Activated CD4-positive, CD25-positive, alpha-beta regulatory T cell treated with anti-CD3 and anti-CD28 coated beads, Interleukin-2, amount 50 U/mL, for 24 hours (primary cell): ENCODE measurements at places on chromosomes 6 and 20.

GRCh38 chr6:140178520-140178919 lies 804.1 kb upstream of the CITED2 start:
- no peak for ATAC-seq

GRCh38 chr6:46651006-46651405 lies 1.6 kb downstream of the CYP39A1 start:
- ATAC-seq, result no peak

- ATAC-seq, result no peak
These were observed 1.7 kb upstream of the SIGLEC1 start for GRCh38 chr20:3714092-3714491.

GRCh38 chr20:15081261-15081660 lies 743.8 kb upstream of the FLRT3 start:
- no peak for ATAC-seq

GRCh38 chr6:148878683-148879082 lies 131.9 kb downstream of the UST start:
- ATAC-seq, result peak; percentile 32

- ATAC-seq, result no peak
These were observed 238.2 kb upstream of the NOX3 start for GRCh38 chr6:155693573-155694418.

DNA sequence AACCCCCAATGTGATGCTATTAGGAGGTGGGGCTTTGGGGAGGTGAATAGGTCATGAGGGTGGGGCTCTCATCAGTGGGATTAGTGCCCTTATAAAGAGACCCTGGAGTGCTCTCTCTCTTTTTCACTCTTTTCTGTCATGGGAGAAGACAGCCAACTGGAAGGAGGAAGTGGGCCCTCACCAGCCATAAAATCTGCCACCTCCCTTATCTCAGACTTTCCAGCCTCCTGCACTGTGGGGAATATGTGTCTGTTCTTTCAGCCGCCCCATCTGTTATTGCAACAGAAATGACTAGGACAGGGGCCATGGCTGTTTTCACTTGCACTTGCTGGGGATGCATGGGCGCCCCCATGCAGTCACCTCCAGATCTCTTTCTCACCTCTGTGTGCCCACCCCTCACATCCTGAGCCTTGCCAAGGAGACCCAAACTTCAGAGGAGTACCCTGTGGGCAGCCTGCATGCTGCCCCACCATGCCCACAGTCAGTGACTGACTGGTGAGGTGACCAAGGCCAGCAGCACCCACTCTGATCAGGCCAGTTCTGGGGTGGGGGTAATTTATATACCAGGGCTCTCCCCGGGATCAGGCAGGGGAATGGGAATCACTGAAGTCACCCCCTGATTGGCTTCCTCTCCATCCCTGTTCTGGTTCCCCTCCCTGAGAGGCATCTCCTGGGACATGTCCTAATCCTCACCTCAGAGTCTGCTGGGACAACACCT lies 118.4 kb downstream of the ANKRD60 start:
- ATAC-seq, result no peak

DNA sequence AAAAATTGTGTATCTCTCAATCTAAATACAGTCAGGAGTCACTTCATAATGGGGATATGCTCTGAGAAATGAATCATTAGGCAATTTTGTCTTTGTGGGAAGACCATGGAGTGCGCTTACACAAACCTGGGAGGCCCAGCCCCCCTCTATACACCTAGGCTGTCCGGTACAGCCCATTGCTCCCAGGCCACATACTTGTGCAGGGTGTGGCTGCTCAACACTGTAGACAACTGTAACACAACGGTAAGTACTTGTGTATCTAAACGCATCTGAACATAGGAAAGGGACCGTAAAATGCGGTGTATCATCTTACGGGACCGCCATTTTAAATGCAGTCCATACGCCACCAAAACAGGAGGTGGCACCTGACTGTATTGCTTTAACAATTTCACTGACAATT lies 58.0 kb upstream of the FRMD1 start:
- no peak for ATAC-seq

GRCh38 chr20:20342066-20342465 lies 25.8 kb upstream of the INSM1 start:
- no peak for ATAC-seq

GRCh38 chr20:24718277-24718676 lies 230.8 kb upstream of the CST7 start:
- ATAC-seq, result no peak

DNA sequence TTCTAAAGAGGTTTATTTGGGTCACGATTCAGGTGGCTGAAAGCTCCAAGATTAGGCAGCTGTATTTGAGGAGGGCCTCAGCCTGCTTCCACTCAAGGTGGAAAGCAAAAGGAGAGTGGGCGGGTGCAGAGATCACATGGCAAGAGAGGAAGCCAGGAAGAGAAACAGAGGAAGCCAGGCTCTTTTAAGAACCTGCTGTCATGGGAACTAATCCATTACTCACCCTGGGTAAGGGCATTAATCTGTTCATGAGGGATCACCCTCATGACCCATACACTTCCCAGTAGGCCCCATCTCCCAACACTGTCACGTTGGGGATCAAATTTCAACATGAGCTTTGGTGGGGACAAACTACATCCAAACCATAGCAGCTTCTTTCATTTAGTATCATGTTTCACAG lies 53.9 kb downstream of the DHX35 start:
- ATAC-seq, result no peak

DNA sequence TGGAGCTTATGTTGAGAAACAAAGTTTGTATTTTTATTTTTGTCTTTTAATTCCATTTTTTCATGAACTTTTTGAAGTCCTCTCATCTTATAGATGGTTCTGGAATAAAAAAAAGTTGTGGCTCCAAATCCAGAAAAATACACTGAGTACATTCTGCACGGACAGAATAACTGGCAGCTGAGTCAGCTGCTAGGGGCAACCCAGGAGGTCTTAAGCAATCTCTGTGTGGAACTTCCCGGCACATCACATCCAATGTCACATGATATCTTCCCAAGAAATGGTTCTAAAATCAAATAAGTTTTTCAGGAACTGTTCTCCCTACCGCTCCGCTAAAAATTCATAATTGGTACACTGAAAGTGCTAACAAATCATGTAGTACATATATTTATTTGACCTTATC lies 29.8 kb downstream of the SLC13A3 start:
- no peak for ATAC-seq

DNA sequence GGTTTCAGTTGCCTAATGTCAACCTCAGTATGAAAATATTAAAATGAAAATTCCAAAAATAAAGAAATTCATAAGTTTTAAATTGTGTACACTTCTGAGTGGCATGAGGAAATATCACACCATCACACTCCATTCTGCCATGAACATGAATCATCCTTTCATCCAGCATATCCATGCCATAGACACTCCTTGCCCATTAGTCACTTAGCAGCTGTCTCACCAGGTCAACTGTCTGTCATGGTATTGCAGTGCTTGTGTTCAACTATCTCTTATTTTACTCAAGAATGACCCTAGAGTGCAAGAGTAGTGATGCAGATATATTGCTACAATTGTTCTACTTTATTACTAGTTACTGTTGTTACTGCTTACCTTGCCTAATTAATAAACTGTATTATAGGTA lies 712.4 kb downstream of the EPHA7 start:
- no peak for ATAC-seq

DNA sequence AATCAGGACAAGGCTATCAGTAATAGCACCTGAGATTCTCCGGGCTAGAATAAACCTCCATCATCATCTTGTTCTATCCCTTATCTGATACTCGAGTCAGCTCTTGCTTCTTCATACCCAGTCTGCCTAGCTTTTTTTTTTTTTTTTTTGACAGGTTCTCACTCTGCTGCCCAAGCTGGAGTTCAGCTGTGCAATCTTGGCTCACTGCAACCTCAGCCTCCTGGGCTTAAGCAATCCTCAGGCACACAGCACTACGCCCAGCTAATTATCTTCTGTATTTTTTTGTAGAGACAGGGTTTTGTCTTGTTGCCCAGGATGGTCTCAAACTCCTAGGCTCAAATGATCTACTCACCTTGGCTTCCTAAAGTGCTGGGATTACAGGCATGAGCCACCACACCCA lies 19.5 kb downstream of the SRSF6 start:
- no peak for ATAC-seq

GRCh38 chr20:59164686-59165391 lies 1.2 kb downstream of the ZNF831 start:
- no peak for ATAC-seq

DNA sequence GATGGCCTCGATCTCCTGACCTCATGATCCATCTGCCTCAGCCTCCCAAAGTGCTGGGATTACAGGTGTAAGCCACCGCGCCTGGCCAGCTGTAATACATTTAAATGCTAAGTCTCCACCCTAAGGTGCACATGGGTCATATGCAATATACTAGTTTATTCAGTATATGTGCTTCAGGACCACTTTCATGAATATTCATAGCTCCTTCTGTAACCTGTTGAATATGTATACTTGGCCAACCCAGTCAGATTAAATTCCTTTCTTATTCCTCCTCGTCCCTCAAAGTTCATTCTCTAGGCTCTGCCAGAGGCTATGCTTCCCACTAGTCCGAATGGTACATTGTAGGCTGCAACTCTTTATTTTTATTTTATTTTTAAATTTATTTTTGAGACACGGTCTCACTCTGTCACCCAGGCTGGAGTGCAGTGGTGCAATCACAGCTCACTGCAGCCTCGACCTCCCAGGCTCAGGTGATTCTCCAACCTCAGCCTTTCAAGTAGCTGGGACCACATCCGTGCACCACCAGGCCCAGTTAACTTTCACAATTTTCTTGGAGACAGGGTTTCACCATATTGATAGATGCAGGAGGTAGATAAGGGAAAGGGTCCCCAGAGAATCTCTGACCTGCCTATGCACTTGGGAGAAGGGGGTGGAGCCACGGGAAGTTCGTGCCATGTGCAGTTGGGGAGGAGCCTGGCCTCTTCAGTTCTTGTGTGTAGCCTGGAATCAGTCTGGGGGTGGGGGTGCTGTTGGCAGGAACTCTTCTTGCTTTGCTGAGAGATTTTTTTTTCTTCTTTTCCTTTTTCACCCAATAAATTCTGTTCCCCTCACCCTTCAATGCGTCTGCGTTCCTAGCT lies 41.3 kb upstream of the DDR1 start:
- ATAC-seq, result no peak

DNA sequence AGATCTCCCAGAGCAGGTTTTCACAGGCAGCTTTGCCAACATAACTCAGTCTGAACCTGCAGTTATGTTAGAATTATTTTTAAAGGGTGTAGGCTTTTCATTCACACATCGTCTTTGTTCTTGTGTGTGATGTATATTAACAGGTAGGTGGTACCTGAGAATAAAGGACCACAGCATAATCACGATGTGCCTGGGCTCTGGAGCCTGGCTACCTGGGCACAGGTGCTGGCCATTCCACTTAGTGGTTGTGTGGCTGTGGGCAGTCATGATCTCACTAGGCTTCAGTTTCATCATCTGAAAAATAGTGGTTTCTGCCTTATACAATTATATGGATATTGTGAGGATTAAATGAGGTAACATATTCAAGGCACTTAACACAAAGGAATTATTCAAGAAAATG lies 6.4 kb downstream of the CD109 start:
- no peak for ATAC-seq

GRCh38 chr20:117518-117917 lies 24.9 kb upstream of the DEFB126 start:
- ATAC-seq, result no peak

- no peak for ATAC-seq
These were observed 91.3 kb upstream of the GGTLC1 start for GRCh38 chr20:24079661-24080412.

DNA sequence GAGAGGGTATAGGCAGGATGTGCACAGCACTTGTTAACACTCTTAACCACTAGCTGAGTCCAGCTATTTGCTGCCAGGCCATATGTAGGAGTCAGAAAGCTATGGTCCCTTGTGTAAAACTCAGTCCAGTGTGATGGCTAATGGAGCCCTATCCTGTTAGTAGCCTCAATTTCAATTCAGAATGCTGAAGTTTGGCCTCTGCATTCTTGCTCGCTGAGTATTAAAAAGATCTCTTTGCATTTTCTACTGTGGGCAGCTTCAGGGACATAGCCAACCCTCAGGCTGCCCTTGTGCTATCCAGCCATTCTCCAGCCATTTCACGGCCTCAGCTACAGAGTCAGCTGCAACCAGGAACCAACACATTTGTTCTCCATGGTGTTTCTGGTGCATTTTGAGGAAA lies 92.5 kb downstream of the SPTLC3 start:
- ATAC-seq, result no peak

GRCh38 chr20:39603219-39603618 lies 641.1 kb downstream of the DHX35 start:
- no peak for ATAC-seq

DNA sequence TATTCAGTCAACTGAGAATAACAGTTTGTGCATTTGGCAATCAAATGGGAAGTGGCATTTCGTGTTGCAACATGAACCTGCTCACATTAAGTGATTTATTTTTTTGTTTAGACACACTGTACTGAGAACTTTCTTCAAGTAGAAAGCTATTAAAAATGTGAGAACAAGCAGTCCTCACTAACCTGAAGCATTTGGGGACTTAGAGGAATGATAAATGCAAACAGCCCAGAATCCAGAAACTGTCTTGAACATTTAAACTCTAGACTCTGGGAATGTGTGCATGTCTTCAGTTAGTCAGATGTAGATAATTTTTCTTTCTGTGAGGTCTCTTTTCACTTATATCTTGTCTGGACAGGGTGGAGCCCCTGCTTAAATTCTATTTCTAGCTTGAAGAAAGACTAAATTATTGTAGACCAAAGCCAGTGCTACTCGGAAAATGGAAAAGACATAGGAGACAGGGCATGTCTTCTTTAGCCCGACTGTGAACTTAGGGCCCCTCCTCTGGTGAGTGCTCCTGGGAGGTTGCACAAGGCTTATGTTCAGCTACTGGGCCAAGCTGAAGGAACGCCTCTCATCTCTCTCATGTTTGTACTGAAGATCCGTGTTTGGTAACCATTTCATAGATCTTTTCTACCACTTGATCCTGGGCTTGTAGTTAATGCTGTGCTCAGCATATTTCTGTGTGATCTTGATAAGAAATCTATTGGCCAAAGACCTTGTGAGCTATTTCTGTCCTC lies 70.1 kb downstream of the SLX4IP start:
- no peak for ATAC-seq

DNA sequence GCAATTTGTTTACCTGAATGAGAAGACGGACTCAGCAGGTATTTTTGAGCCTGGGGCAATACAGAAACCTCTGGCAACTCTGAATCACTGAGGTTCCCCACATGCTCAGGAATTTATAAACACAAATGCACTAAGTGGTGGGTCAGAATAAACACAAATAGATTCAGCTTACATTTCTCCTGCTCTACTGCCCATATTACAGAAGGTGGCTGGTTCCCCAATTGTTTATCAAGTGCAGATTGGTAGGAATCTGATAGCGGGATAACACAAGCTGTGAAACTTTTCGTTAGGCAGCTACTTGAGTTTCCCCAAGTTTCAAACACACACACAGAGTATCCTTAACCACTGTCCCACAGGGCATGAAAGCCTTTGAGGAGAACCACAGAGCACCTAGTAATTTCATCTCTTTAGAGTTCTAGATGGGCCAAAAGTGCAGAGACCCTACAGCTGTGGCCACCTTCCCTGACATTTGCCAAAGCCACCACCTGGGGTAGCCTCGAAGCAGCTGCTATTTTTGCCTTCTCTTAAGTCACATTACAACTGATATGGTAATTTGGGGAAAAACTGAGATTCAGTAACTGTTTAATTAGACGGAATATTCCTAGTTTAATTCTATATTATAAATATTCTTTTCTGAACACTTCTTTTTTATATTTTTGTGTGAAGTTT lies 204.2 kb upstream of the PTCHD4 start:
- ATAC-seq, result no peak
